ENCODE measurements at places on chromosomes 16 and 17. TPM values are rescaled to one million over a fixed set of nuclear protein-coding genes. Genes with fewer than 3 reads are reported as not detected.
A peak's percentile ranks its signal among the peaks of the same experiment; 100 is the strongest.

The TP53TG3B gene
- not detected for total RNA-seq

The CCDC78 gene
- 2.5 TPM for total RNA-seq

The ZNF18 gene
- 15.4 TPM for total RNA-seq

The ATF7IP2 gene
- 94.5 TPM for total RNA-seq

The PIK3R6 gene
- total RNA-seq, result 1.1 TPM

The MT1H gene
- not detected for total RNA-seq

The SLFN14 gene
- total RNA-seq, result 0.57 TPM

DNA sequence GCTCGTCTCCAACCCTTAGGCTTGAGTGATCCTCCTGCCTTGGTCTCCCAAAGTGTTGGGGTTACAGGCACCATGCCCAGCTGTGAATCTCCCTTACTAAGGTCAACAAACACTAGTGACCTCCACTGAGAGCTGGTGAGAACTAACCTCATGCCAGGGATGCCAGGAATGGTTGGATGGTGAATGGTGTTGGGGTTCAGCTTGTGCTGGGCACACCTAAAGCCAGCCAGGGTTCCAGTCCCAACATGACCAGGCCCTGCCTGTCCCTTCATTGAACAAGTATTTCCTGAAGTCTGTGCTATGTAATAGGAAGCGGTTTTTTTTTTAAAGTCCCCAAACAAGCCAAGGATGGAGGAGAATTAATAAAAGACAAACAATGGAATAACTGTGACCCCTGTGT is 56.0 kb upstream of the TOB1 start:
- no peak overlapping the region for H3K4me3 ChIP-seq
- H3K4me1 ChIP-seq, result peaks cover 38% of the 10 kb centered on the region
- H3K36me3 ChIP-seq, result no peaks in the 10 kb centered on the region

- H3K27me3 ChIP-seq, result no peaks in the 10 kb centered on the region
- no peaks in the 10 kb centered on the region for H3K36me3 ChIP-seq
- H3K27ac ChIP-seq, result no peak overlapping the region
- H3K4me1 ChIP-seq, result no peaks in the 10 kb centered on the region
Measured at GRCh38 chr16:58048494-58049231, 23.1 kb downstream of the MMP15 start.

DNA sequence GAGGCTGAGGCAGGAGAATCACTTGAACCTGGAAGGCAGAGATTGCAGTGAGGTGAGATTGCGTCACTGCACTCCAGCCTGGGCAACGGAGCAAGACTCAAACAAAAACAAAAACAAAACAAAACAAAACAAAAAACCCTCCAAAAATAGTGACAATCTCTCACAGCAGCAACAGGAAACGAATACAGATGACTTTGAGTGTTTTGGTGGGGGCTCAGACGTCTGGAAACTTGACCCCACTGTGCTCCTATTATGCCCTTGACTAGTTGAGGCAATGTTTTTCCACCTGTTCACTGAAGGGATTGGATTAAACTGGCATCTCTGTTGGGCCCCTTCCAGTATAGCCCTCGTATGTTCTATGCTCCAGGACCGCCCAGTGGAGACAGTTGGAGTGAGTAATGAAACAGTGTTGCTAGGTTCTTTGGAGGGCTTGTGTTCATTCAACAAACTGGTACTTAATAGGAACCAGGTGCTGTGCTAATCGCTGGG is 167.0 kb downstream of the UTP18 start:
- H3K4me1 ChIP-seq, result peaks cover 45% of the 10 kb centered on the region
- no peaks in the 10 kb centered on the region for H3K27me3 ChIP-seq
- peak overlapping the region; percentile 65 for H3K4me3 ChIP-seq
- peak overlapping the region; percentile 80 for H3K27ac ChIP-seq

- H3K27me3 ChIP-seq, result no peaks in the 10 kb centered on the region
- no peaks in the 10 kb centered on the region for H3K4me1 ChIP-seq
- H3K27ac ChIP-seq, result no peak overlapping the region
- peaks cover 21% of the 10 kb centered on the region for H3K36me3 ChIP-seq
- DNase-seq, result no peak
Measured at GRCh38 chr17:60442271-60443173, 20.2 kb downstream of the CHCT1 start.

GRCh38 chr17:52149626-52150025 is 8.9 kb downstream of the CA10 start:
- no peak overlapping the region for H3K4me3 ChIP-seq
- DNase-seq, result no peak
- no peak overlapping the region for H3K27ac ChIP-seq
- no peaks in the 10 kb centered on the region for H3K36me3 ChIP-seq
- no peaks in the 10 kb centered on the region for H3K4me1 ChIP-seq

DNA sequence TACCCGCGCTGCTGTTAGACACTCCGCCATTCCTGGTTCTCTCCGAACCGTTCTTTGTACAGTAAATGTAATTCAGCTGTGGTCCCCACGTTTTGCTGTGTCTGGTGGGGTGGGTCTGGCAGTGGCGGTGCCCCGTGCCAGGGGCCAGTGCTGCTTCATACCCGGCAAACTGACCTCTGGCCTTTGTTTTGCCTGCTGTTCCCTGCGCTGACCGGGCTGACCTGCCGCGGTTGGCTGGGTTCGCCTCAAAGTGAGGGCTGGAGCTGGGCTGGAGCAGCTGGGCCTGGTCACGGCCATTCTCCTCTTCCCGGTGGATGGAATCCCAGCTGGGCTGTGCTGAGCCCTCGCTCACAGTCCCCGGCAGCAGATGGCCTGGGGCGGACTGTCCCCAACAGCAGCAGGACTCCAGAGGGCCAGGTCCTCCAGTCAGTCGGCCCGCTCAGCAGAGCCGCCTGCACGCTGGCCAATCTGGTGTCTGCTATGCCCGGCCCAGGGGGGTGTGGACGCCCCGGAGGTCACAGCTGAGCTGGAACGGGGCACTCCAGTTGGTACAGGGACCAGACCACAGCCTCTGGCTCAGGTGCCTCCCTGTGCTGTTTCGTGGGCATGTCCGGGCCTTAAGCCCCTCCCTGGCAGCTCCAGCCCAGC is 1.5 kb upstream of the WFIKKN1 start:
- no peak for DNase-seq
- H3K4me1 ChIP-seq, result peaks cover 4% of the 10 kb centered on the region
- peaks cover 6% of the 10 kb centered on the region for H3K36me3 ChIP-seq
- H3K4me3 ChIP-seq, result no peak overlapping the region
- H3K27ac ChIP-seq, result no peak overlapping the region

- no peaks in the 10 kb centered on the region for H3K36me3 ChIP-seq
- H3K27me3 ChIP-seq, result no peaks in the 10 kb centered on the region
- no peaks in the 10 kb centered on the region for H3K4me1 ChIP-seq
Measured at GRCh38 chr16:64907844-64908243, 214.0 kb downstream of the CDH11 start.

DNA sequence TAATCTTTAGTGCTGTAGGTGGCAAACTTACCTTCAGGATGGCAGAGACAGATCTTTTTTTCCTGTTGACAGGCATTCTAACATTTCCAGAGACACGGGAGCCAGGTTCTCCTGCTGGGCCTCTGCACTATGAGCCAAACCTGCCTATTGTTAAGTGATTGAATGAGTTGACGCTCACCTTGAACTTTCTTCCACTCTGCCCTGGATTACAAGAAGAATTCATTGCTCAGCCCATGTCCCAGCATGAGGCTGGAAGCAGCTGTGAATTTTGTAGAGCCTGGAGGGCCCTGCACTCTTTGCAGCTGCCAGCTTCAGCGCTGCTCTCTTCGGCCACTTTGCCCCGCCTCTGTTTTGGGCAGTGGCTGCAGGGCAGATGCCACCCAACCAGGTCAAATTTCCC is 9.4 kb upstream of the SLC7A5 start:
- H3K36me3 ChIP-seq, result no peaks in the 10 kb centered on the region
- H3K27ac ChIP-seq, result no peak overlapping the region
- no peak overlapping the region for H3K4me3 ChIP-seq
- H3K4me1 ChIP-seq, result peaks cover 13% of the 10 kb centered on the region

DNA sequence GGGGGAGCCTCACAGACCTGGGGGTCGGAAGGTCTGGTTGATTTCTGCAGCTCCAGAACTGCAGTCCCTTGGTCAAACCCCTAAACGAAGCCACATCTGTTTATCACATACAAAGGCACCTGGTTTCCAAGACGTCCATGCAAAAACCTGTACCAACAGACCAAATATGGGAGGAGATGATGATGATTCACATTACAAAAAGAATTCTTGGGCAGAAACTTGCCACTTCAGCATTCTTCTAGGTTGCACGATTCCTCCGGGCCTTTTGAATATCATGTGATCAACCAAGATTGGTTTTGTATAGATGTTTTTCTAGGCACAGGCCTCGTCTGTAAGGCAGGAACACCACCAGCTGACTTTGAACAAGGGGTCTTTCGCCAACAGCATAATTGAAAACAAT is 466.3 kb downstream of the SOX9 start:
- no peak for DNase-seq
- H3K27me3 ChIP-seq, result peaks cover 13% of the 10 kb centered on the region
- no peak overlapping the region for H3K4me3 ChIP-seq
- H3K4me1 ChIP-seq, result peaks cover 10% of the 10 kb centered on the region

GRCh38 chr16:31868691-31869167 is 4.9 kb upstream of the ZNF267 start:
- peak; percentile 81 for DNase-seq
- peak overlapping the region; percentile 67 for H3K4me3 ChIP-seq
- peak overlapping the region; percentile 87 for H3K27ac ChIP-seq
- no peaks in the 10 kb centered on the region for H3K27me3 ChIP-seq

DNA sequence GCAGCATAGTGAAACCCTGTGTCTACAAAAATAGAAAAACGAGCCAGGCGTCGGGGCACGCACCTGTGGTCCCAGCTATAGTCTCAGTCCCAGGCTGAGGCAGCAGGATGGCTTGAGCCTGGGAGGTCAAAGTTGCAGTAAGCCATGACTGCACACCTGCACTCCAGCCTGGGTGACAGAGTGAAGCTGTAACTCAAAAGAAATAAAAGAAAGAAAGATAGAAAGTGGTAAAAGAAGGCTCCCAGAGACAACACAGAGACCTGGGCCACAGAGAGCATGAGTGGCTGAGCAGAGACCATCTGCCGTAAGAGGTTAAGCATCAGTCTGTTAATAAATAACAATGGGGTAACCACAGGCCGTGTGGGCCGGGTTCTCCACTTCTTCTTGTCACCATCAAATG is 15.3 kb upstream of the HEXD start:
- no peak for DNase-seq
- no peaks in the 10 kb centered on the region for H3K27me3 ChIP-seq
- peaks cover 10% of the 10 kb centered on the region for H3K4me1 ChIP-seq
- H3K36me3 ChIP-seq, result no peaks in the 10 kb centered on the region
- H3K27ac ChIP-seq, result no peak overlapping the region
- no peak overlapping the region for H3K4me3 ChIP-seq

- no peak overlapping the region for H3K4me3 ChIP-seq
- no peaks in the 10 kb centered on the region for H3K27me3 ChIP-seq
- peak; percentile 18 for DNase-seq
- H3K36me3 ChIP-seq, result no peaks in the 10 kb centered on the region
- no peak overlapping the region for H3K27ac ChIP-seq
Measured at GRCh38 chr16:24986512-24987303, 28.5 kb downstream of the ARHGAP17 start.

- no peaks in the 10 kb centered on the region for H3K36me3 ChIP-seq
- no peak overlapping the region for H3K27ac ChIP-seq
- peaks cover 4% of the 10 kb centered on the region for H3K27me3 ChIP-seq
- peak overlapping the region; percentile 18 for H3K4me3 ChIP-seq
- peak; percentile 13 for DNase-seq
Measured at GRCh38 chr16:19885451-19886072, 914 bp upstream of the GPRC5B start.

- no peak overlapping the region for H3K4me3 ChIP-seq
- no peak overlapping the region for H3K27ac ChIP-seq
- H3K36me3 ChIP-seq, result no peaks in the 10 kb centered on the region
- no peak for DNase-seq
- H3K4me1 ChIP-seq, result no peaks in the 10 kb centered on the region
Measured at GRCh38 chr16:71214746-71215381, 15.7 kb downstream of the HYDIN start.

DNA sequence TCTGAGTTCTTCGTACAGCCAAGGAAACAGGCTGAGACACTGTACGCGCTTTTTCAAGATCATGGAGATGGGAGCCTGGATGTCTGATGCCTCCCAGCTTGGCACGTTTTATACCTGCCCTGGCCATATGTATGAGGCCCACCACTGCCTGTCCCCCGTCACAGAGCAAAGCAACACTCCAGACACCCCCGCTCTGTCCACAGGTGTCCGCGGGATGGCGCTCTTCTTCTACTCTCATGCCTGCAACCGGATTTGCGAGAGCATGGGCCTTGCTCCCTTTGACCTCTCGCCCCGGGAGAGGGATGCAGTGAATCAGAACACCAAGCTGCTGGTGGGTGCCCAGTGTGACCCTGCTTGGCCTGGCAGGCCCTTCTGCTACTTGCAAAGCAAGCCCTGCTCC is 39.8 kb upstream of the POLR3E start:
- no peak overlapping the region for H3K4me3 ChIP-seq
- H3K36me3 ChIP-seq, result peaks cover 59% of the 10 kb centered on the region
- H3K27ac ChIP-seq, result no peak overlapping the region
- DNase-seq, result no peak

DNA sequence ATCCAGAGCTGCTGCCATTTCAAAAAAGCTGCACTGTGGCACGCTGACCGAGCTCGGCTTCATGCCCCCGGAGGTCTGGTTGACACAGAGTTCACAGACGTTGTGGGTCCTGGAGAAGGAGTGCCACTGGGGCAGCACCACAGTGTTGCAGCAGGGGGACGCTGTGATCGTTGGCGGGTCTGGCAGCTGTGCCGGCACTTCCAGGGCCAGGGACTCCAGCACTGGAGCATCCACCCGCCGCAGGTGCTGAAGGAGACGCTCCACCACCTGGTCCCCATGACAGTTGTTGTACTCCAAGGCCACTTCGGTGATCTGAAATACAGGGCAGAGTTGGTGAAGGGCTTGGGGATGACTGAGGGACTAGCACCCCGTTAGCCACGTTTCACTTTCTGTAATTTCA is 23.5 kb downstream of the SNN start:
- no peak overlapping the region for H3K4me3 ChIP-seq
- peaks cover 75% of the 10 kb centered on the region for H3K36me3 ChIP-seq
- no peak overlapping the region for H3K27ac ChIP-seq
- DNase-seq, result no peak
- no peaks in the 10 kb centered on the region for H3K27me3 ChIP-seq
- peaks cover 18% of the 10 kb centered on the region for H3K4me1 ChIP-seq

GRCh38 chr16:85984947-85985451 is 86.0 kb downstream of the IRF8 start:
- no peak for DNase-seq
- H3K4me3 ChIP-seq, result no peak overlapping the region
- H3K27me3 ChIP-seq, result peaks cover 3% of the 10 kb centered on the region
- no peaks in the 10 kb centered on the region for H3K4me1 ChIP-seq

- H3K4me1 ChIP-seq, result no peaks in the 10 kb centered on the region
- no peak overlapping the region for H3K27ac ChIP-seq
- H3K27me3 ChIP-seq, result no peaks in the 10 kb centered on the region
- H3K36me3 ChIP-seq, result peaks cover 60% of the 10 kb centered on the region
- no peak overlapping the region for H3K4me3 ChIP-seq
Measured at GRCh38 chr17:75813081-75814020, 28.7 kb downstream of the UNK start.

- no peak overlapping the region for H3K27ac ChIP-seq
- no peak for DNase-seq
- peaks cover 24% of the 10 kb centered on the region for H3K36me3 ChIP-seq
- peaks cover 13% of the 10 kb centered on the region for H3K4me1 ChIP-seq
Measured at GRCh38 chr17:2251098-2251497, 52.5 kb downstream of the SMG6 start.

DNA sequence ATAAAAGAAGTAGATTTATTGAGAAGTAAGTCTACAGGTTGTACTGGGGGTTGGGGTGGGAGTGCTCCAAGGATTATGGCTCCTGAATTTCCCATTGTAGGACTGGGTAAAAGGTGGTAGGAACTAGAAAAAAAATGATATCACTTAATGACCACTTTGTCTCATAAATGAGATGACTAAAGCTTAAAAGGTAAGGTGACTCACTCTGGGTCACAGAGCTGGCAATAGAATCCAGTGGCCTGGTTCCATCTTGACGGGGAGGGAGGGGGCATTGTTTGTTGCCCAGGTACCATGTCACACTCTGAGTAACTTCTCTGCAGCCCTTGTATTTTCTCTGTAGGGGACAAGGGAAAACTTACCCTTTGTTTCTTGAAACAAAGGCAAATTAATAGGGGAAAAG is 126.1 kb downstream of the PITPNC1 start:
- H3K4me1 ChIP-seq, result no peaks in the 10 kb centered on the region
- H3K27ac ChIP-seq, result no peak overlapping the region
- no peak for DNase-seq
